ENCODE measurements at places on chromosomes 1 and 21.

DNA sequence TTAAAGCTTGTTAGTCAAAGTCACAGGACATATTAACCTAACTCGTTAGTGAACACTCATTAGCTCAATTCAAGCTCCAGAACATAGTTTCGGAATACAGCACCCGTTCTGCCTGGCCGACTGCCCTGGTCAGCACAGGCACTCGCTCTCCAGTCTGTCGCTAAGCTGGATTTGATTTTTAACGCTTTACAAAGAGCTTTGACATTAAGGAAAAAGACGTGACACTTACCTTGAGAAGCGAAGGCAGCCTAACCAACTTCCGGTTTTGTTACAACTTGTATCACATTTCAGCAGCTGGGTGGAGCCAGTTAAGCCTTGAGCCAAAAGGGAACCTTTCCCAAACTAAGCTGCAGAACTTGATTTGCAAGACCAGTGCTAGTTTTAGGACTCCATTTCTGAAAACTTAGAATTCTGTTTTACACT lies at the start of gene FRRS1:
Gene FRRS1, minus strand, starts transcription at position 258 of the 423 bp plus-strand sequence. CDS start 17,867 bp downstream, outside the sequence.
- H3K27ac ChIP-seq = peak within 1 kb of the TSS; percentile 94
- peaks cover 22% of the 10 kb centered on the region for H3K36me3 ChIP-seq
- peak; percentile 64 for DNase-seq
- H3K27me3 ChIP-seq = no peaks in the 10 kb centered on the region

- no peak overlapping the region for H3K27ac ChIP-seq
- H3K4me1 ChIP-seq = peaks cover 15% of the 10 kb centered on the region
- H3K27me3 ChIP-seq = no peaks in the 10 kb centered on the region
- no peak for DNase-seq
Measured at GRCh38 chr1:197813741-197814140, 38.5 kb upstream of the DENND1B start.

DNA sequence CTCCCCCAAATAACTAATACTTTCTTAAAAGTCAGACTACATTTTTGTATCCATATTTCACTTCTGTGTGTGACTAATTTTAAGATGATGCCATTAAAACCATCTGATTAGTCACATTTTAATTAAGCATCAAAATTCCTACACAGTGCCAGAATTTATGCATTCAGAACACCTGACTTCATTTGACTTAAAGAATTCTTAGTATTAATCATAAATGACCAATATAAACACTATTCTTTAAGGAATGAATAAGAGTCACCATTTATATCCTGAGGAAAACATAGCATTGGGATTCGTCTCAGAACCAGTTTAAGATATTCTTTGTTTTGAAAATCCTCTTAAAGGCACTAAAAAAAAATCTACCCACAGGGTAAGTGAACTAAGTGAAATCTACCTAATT lies 37.0 kb downstream of the TM2D1 start:
- DNase-seq = no peak
- peaks cover 6% of the 10 kb centered on the region for H3K36me3 ChIP-seq
- no peaks in the 10 kb centered on the region for H3K27me3 ChIP-seq
- no peak overlapping the region for H3K4me3 ChIP-seq
- peaks cover 10% of the 10 kb centered on the region for H3K4me1 ChIP-seq
- no peak overlapping the region for H3K27ac ChIP-seq

- H3K36me3 ChIP-seq = peaks cover 5% of the 10 kb centered on the region
Measured at GRCh38 chr1:162206749-162207635, 137.5 kb downstream of the NOS1AP start.

GRCh38 chr1:155979597-155980343 lies 1.4 kb upstream of the ARHGEF2 start:
- H3K27ac ChIP-seq = peak overlapping the region; percentile 73
- H3K36me3 ChIP-seq = peaks cover 83% of the 10 kb centered on the region
- no peak for DNase-seq
- H3K4me1 ChIP-seq = peaks cover 85% of the 10 kb centered on the region

DNA sequence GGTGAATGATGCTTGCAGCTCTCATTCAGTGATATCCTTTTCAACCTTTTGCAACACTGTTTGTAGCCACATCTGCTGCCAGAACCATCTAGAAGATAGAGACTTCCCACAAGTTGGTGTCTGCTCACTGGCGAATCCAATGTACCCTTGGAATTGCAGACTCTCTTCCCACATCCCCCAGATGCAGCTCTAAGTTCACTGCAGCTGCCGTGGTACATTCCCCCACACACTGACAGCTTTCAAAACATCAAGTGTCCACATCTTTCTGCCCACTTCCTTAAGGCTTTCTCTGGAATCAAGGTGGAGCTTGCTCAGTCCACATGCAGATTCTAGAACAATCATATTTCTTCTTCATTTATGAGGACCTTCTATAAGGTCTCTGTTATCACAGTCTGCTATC lies 99.2 kb downstream of the PLPPR4 start:
- no peaks in the 10 kb centered on the region for H3K4me1 ChIP-seq
- no peak overlapping the region for H3K27ac ChIP-seq
- no peak for DNase-seq
- no peaks in the 10 kb centered on the region for H3K27me3 ChIP-seq

Measured in Calu3 (cell line).